CD4-positive, alpha-beta T cell treated with Interleukin-12 subunit alpha and Interleukin-12 subunit beta, for 1 hour (primary cell): ENCODE measurements at places on chromosomes 13 and 19.

GRCh38 chr13:67299072-67299635 lies 69.0 kb upstream of the PCDH9 start:
- DNase-seq, result no peak

GRCh38 chr13:29511980-29512379 lies 83.5 kb downstream of the SLC7A1 start:
- DNase-seq, result no peak

DNA sequence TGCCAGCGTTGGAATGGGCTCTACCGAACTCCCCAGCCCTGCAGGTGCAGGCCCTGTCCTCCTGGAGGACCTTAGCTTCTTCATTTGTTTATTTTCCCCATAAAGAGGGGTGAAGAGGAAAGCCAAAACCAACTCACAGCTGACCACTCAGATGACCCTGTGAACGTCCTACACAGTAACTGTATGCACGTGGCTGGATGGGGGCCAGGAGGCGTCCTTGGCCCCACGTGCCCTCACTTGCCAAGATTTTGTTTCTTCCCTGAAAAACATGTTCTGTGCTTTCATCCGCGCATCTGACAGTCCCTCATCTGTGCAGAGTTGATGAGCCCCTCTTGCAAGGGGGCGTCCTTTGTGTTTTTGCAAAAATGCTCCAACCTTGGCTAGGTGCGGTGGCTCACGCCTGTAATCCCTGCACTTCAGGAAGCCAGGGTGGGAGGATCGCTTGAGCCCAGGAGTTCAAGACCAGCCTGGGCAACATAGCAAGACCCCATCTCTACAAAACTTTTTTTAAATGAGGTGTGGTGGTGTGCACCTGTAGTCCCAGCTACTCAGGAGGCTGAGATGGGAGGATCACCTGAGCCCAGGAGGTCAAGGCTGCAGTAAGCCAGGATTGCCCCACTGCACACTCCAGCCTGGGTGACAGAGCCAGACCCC lies 5.3 kb upstream of the TEKTIP1 start:
- no peak for DNase-seq

DNA sequence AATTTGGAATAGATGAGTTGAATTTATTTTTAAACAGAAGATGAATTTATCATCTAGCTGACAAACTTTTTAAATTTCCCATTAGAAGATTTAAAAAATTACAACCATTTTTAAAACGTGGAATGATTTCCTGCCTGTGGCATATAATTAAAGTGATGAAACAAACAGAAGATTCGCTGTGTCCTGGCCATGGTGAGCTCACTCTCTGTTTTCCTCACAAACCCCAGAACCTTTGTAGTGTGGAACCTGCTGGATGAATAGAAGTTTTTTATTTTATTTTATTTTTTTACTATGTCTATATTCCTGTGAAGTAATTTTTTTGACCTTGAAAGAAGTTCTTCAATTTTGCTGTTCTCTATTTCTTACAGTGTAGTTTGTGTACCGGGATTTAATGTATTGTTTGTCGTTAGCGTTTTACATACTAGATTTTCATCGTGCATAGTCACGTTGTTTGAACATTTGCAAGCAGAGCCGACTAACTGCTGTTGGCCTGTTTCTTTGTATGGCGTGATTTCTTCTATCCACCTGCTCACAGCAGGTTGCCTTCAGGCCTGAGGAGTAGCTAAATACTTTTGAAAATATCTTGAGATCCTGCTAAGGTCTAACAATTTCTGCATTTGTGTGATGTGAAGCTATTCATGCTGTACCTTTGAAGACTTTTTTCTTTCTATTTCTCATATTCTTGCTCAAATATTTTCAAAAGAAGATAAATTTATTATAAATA lies 149.2 kb downstream of the GGACT start:
- DNase-seq, result no peak

- no peak for DNase-seq
Observed at GRCh38 chr19:38989066-38989605, 13.6 kb upstream of the FBXO17 start.

- DNase-seq, result no peak
Observed at GRCh38 chr19:3056417-3057088, 5.7 kb downstream of the TLE5 start.

GRCh38 chr13:47168066-47168465 lies 271.2 kb upstream of the HTR2A start:
- DNase-seq, result no peak

DNA sequence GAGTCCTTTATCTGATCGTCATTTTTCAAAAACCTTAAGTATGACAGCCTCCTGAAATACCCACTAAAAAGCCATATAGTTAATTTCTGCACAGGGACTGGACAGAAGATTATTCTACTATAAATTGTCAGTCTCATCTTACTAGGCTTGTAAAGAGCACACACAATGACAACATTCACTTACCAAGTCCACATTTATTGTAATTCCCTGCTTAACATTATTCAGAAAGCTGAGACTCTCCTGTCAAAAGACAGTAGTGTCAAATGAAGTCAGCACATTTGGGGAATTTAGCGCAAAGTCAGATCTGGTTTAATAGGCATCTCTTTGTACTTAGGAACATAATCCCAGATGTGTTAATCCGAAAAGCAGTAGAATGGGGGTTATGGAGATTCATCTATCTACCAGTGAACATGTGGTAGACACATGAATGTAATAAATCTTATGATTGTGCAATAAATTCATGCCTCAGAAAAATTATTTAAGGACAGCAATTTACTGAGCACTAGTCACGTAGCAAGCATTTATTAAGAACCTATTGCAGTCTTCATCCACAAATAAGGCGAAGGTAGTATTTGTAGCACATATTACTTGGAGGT lies 224.6 kb upstream of the GPC6 start:
- DNase-seq, result no peak

DNA sequence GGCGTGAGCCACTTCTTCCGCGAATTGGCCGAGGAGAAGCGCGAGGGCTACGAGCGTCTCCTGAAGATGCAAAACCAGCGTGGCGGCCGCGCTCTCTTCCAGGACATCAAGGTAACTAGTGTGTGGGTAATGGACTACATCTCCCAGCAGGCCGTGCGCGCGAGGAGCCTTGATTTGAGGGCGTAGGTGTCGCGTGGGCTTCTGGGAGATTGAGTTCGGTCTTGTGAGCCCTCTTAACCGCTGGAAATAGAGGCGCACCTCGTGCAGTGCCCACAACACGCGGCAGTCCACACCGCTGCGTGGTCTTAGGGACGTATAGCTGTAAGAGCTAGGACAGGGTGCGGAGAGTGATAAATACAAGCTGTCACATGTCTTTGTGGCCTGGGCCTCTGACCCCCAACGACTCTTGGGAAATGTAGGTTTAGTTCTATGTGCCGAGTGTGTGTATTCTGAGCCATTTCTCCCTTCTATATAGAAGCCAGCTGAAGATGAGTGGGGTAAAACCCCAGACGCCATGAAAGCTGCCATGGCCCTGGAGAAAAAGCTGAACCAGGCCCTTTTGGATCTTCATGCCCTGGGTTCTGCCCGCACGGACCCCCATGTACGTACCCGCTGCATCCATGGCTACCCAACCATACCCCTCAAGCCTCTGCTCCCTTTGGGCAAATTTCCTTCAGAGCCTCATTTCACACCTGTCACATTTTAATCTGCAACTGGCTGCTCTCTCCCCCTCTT lies 864 bp downstream of the FTL start:
- peak; percentile 89 for DNase-seq

DNA sequence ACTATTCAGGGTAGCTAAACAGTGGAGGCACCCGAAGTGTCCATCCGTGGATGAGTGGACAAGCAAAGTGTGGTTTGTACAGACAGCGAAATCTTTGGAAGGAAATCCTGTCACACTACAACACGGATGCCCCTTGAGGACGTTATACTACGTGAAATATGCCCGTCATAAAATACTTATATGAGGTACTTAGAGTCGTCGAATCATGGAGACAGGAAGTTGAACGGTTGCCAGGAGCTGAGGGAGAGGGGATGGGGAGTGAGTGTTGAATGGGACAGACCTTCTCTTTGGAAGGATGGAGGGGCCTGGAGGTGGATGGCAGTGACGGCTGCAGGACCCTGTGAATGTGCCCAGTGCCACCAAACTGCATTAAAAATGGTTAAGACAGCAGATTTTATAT lies 11.6 kb downstream of the ATP4B start:
- no peak for DNase-seq

DNA sequence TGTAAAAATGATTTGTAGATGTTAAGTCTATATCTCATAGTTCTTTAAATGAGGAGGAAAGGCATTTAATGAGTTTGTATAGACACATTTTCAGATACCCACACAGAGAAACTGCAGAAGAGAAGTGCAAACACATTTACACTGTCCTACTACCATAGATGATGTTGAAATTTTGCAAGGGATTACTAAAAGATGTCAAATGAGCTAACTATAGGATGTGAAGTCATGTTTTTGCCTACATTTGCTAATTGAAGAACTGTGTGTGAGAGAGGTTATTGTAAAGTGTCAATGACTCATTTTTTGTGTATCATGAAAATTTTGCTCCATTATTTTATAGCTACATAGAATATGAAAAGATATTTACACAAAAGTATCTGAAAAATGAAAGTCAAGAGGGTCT lies 178.9 kb downstream of the ITGBL1 start:
- DNase-seq, result no peak

GRCh38 chr13:47908197-47908902 lies 92.7 kb downstream of the SUCLA2 start:
- no peak for DNase-seq

DNA sequence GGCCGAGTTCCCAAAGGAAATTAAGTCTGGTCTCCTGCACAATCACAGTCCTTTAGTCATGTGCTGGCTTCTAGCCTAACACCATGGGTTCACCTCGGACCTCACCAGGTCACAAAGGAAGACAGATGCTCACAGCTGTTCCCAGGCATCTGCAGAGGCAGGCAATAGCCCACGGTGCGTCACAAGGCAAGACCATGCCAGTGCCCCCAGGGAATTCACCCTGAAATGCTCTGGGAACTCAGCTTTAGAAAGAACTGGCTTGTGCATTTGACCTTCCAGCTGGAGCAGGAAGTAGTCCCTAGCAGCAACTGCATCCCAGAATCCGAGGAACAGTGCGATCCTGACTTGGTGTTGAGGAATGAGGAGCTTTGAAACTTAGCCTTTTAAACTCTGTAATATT lies 96.8 kb upstream of the WASF3 start:
- DNase-seq, result no peak

GRCh38 chr13:112917737-112918136 lies 51.3 kb upstream of the MCF2L start:
- DNase-seq, result no peak

- DNase-seq, result peak; percentile 8
Observed at GRCh38 chr19:20078581-20079031, 806 bp downstream of the ZNF90 start.

GRCh38 chr13:51663973-51664957 lies 80.0 kb downstream of the WDFY2 start:
- DNase-seq, result no peak

GRCh38 chr19:38318660-38319059 lies 985 bp upstream of the KCNK6 start:
- no peak for DNase-seq

DNA sequence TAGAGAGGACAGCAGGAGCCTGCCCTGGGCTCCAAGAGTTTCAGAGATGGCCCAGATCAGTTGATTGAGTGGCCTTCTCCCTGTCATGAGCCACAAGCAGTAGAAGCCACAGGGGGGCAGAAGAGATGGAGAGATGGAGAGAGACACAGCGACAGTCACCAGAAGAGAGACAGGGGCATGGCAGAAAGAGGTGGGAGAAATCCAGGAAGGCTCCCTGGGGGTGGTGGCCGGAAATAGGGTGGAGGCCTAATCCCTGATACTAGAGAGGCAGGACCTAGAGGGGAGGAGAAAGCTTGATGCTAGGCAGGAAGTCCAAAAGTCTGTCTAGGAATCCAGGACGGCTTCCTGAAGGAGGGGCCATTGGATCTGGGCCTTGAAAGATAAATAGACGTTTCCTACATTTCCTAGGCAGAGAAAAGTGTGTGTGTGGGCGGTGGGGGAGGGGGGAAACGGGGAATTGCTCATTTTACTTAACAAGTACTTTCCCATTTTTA lies 9.6 kb upstream of the TPM4 start:
- DNase-seq, result peak; percentile 74

DNA sequence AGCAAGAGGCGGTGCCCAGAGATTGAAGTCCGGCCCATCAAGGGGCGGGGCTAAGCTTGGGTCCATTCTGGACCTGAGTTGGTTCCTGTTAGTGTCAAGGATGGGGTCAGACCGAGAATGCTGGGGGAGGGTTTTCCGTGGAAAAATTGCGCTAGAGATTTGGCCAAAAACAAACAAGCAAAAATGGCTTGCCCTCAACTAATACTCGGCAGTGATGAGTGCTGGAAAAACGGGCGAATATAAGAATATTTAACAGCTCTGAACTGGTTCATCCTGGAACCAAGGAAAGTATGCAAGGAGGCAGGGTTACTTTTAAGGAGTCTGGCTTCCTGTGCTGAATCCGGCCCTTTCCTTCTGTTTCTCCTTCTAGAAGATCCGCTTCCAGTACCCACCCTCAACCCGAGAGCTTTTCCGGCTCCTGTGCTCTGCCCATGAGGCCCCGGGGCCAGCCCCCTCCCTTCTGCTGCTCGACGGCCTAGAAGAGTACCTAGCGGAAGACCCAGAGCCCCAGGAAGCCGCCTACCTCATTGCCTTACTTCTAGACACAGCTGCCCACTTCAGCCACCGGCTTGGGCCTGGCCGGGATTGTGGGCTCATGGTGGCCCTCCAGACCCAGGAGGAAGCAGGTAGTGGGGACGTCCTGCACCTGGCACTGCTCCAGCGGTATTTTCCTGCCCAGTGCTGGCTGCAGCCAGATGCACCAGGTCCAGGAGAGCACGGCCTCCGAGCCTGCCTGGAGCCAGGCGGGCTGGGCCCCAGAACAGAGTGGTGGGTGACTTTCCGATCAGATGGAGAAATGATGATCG lies 880 bp downstream of the SWSAP1 start:
- DNase-seq, result peak; percentile 79
